ENCODE measurements at places on chromosomes 13 and 19. TPM values are rescaled to one million over a fixed set of nuclear protein-coding genes. Genes with fewer than 3 reads are reported as not detected.

C19orf85 gene
- not detected for total RNA-seq

GRCh38 chr13:79456656-79457365 is 24.1 kb upstream of the NDFIP2 start:
- no peak overlapping the region for H3K4me3 ChIP-seq
- H3K4me1 ChIP-seq = no peaks in the 10 kb centered on the region
- no peaks in the 10 kb centered on the region for H3K27me3 ChIP-seq
- H3K27ac ChIP-seq = no peak overlapping the region

DNA sequence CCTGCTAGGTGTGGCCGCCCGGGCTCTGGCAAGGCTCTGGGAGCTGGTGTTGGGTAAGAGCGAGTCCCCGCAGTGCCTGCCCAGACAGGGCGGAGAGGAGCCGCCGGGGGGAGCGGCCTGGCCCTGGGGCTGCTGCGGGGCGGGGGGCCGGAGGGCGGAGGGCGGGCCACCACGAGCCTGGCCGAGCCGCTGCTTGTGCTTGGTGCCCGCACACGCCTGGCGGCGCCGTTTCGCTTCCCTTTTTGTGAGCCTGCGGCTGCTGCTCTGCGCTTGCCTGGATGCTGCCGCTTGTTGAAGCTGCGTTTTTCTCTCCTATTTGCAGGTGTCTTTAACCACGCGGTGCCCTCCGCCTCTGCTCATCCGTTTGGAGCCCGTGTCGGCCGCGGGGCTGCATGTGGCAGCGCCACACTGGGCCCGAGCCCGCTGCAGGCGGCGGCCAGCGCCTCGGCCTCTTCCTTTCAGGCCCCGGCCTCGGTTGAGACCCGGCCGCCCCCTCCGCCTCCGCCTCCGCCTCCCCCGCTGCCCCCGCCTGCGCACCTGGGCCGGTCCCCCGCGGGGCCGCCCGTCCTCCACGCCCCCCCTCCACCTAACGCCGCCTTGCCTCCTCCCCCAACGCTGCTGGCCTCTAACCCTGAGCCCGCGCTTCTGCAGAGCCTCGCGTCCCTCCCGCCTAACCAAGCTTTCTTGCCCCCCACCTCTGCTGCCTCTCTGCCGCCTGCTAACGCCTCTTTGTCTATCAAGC is 8.5 kb downstream of the PLEKHJ1 start:
- no peak for DNase-seq
- H3K27me3 ChIP-seq = no peaks in the 10 kb centered on the region
- H3K27ac ChIP-seq = no peak overlapping the region
- H3K36me3 ChIP-seq = peaks cover 52% of the 10 kb centered on the region

- peaks cover 37% of the 10 kb centered on the region for H3K36me3 ChIP-seq
- DNase-seq = no peak
- H3K4me1 ChIP-seq = no peaks in the 10 kb centered on the region
- no peak overlapping the region for H3K4me3 ChIP-seq
- no peaks in the 10 kb centered on the region for H3K27me3 ChIP-seq
Observed at GRCh38 chr13:102854675-102855074, 8.8 kb downstream of the ERCC5 start.

OR7C1 gene
- total RNA-seq = not detected

- H3K27me3 ChIP-seq = no peaks in the 10 kb centered on the region
- no peaks in the 10 kb centered on the region for H3K36me3 ChIP-seq
- peaks cover 49% of the 10 kb centered on the region for H3K4me1 ChIP-seq
Observed at GRCh38 chr19:2424686-2425621, 2.4 kb downstream of the TIMM13 start.

DNA sequence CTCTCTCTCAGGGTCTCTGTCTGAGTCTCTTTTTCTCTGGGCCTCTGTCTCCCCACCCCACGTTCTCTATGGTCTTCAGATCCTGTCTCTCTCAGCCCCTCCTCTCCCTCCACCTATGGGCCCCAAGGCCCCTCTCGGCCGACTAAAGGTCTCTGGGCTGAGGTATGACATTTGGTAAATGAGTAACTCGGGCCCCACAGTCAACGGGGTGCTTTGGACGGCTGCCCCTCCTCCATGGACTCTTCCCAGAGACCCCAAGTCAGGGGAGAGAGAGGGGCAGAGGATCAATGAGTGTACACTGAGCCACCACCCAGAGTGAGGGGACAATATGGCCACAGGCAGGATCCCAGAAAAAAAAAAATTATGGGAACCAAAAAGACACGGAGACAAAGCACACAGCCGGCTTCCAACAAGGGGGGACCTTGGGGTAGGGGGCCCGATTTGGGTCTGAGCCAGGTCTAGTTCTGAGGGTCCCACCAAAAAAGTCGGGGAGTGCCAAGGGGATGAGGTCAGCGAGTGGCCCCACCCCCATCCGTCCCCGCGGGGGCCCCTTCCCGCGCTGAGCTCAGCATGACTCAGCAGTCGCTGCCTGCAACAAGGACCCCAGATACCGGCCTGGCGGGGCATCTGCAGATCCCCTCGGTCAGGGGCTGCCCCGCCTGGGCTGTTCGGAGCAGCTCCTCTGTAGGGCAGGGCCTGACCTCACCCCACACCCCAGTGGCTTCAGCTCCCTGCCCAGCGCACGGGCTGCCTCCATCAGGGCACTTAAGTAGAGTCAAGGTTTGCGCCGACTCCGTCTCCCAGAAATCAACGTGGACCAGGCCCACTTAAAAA is 1.5 kb upstream of the FTL start:
- DNase-seq = peak; percentile 95
- peaks cover 40% of the 10 kb centered on the region for H3K4me1 ChIP-seq
- H3K27me3 ChIP-seq = no peaks in the 10 kb centered on the region

- H3K27me3 ChIP-seq = no peaks in the 10 kb centered on the region
- peaks cover 96% of the 10 kb centered on the region for H3K36me3 ChIP-seq
- no peak overlapping the region for H3K27ac ChIP-seq
- no peak overlapping the region for H3K4me3 ChIP-seq
- DNase-seq = no peak
Observed at GRCh38 chr19:14704450-14704849, 14.6 kb downstream of the ZNF333 start.

DNA sequence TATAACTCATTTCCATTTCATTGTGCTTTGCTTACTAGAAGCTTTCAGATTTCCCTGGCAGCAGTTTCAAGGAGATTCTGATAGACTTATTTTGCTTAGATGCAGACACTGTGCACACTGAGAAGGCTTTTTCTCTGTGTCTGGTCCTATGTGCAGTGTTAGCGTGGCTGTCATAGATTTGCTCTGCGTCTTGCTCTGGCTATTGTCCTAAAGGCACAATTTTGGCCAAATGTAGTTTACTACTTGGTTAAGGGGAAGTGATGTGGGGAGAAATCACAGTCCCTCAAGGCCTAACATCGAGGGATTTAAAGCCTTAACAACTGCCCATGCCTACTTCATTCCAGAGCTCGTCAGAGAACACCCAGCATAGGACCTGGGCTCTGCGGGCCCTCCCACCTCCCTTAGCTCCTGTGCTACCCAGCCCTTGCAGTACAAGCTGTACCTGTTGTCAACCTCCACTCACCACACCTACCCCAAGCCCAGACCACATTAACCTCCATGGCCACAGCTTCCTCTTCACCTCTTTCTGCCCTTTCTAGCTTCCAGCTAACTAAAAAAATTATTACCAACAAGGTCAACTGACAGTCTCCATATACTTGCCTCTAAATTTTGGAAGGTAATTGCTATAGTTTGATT is 38.9 kb upstream of the KATNAL1 start:
- H3K4me1 ChIP-seq = no peaks in the 10 kb centered on the region
- no peak overlapping the region for H3K4me3 ChIP-seq
- no peaks in the 10 kb centered on the region for H3K36me3 ChIP-seq
- no peaks in the 10 kb centered on the region for H3K27me3 ChIP-seq
- no peak overlapping the region for H3K27ac ChIP-seq

Data from sigmoid colon (tissue), 7 donors.